ENCODE measurements at places on chromosomes 1 and 21.

DNA sequence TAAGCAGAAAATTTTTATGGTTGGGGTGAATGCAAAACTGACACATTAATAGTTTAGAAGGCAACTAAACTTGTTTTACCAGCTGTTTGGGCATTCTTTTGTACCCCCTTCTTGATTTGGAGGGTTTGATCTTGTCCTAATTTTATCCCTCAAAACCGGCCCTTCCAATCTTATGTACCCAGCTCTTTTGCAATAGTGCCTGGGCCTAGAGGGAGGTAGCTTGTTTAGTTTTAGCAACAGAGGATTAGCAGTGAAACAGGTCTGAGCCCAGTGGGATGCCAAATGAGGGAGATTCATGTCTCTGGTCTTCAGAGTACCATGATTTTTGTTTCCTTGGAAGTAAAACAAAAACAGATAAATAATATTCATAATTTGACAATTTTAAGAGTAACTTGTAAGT is 45.1 kb downstream of the CRP start:
- H3K27ac ChIP-seq, result no peak overlapping the region
- H3K4me3 ChIP-seq, result no peak overlapping the region
- no peaks in the 10 kb centered on the region for H3K27me3 ChIP-seq
- no peaks in the 10 kb centered on the region for H3K36me3 ChIP-seq
- no peak for DNase-seq

- no peak overlapping the region for H3K4me3 ChIP-seq
- peaks cover 40% of the 10 kb centered on the region for H3K27me3 ChIP-seq
- H3K4me1 ChIP-seq, result no peaks in the 10 kb centered on the region
- no peak for DNase-seq
These were observed 7.4 kb upstream of the LRRN2 start for GRCh38 chr1:204692841-204693356.

DNA sequence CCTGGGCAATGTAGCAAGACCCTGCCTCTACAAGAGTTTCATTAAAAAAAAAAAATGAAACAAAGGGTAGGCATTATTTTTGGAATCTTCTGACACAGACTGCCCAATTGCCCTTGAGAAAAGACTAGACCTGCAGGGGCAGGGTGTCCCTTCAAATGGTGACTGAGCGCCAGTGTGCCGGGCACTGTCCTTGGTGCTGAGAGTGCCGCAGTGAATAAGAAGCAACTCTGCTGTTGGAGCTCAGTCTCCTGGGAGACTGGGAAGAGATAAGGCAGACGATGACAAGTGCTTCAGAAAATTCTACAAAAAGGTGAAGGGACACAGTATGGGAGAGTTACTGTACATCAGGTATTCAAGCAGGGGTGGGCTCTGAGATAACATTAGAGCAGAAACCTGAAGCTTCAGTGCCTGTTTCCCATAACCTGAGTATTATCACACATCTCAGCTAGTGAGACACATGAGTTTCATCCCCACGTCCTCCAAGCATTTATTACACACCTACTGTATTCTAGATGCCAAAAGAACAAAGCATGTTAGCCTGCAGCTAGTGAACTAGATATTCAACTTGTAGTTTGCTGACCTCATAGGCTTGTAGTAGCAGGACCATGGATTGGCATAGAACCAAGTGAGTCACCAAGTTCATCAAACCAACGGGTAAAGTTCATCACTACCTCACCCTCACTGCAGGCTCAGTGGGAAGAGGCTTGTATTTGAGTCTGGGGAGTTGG is 18.4 kb upstream of the RPL11 start:
- peak overlapping the region; percentile 37 for H3K27ac ChIP-seq
- DNase-seq, result no peak
- H3K4me1 ChIP-seq, result no peaks in the 10 kb centered on the region
- no peaks in the 10 kb centered on the region for H3K27me3 ChIP-seq
- no peaks in the 10 kb centered on the region for H3K36me3 ChIP-seq

- no peak overlapping the region for H3K27ac ChIP-seq
- H3K27me3 ChIP-seq, result no peaks in the 10 kb centered on the region
- no peaks in the 10 kb centered on the region for H3K36me3 ChIP-seq
- no peak overlapping the region for H3K4me3 ChIP-seq
These were observed 8.9 kb downstream of the CCDC185 start for GRCh38 chr1:223401873-223402789.

DNA sequence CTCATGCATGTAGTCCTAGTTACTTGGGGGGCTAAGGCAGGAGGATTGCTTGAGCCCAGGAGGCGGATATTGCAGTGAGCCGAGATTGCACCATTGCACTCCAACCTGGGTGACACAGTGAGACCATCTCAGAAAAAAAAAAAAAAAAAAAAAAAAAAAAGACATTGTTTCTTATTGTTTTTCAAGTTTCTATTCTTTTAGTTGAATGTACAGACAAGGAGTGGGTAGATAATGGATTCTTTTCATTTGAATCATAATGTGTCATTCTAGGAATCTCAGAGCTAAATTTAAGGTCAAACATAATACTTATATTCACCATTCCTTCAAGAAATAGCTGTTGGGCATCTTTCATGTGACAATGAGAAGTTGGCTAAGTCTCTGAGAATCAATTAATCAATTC is 157.0 kb upstream of the C21orf91 start:
- no peak overlapping the region for H3K4me3 ChIP-seq
- no peaks in the 10 kb centered on the region for H3K27me3 ChIP-seq
- DNase-seq, result no peak
- H3K27ac ChIP-seq, result no peak overlapping the region
- no peaks in the 10 kb centered on the region for H3K4me1 ChIP-seq

- H3K4me1 ChIP-seq, result no peaks in the 10 kb centered on the region
- peaks cover 8% of the 10 kb centered on the region for H3K27me3 ChIP-seq
- no peak for DNase-seq
- H3K36me3 ChIP-seq, result no peaks in the 10 kb centered on the region
- H3K27ac ChIP-seq, result no peak overlapping the region
These were observed 758 bp upstream of the CNTN2 start for GRCh38 chr1:205041998-205042910.

DNA sequence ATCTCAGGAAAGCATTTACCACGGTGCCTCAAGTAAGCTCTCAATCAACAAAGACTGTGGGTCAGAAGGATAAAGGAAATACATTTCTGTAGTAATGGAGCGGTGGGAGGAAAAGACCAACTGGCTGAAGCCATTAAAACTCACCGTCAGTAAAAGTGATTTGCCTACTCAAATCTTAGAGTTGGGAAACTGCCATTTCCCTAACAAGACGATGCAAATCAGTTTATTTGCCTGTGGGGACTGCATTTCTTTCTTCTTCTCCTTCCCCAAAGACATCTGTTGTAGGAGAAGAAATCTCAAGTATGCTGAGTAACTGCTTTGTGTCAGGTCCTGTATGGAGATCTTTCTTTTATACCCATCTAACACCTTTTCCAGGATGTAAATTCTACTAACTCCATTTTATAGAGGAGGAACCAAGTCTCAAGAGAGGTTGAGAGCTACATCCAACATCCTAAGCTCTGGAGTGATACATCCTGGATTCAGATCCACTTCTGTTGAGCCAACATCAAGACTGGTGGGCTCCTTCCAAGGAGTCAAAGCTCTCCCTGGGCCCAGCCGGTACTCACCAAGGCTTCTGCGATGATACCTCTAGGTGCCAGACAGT is 219.3 kb upstream of the FGGY start:
- H3K4me3 ChIP-seq, result no peak overlapping the region
- no peak overlapping the region for H3K27ac ChIP-seq
- H3K4me1 ChIP-seq, result no peaks in the 10 kb centered on the region
- H3K27me3 ChIP-seq, result no peaks in the 10 kb centered on the region
- no peaks in the 10 kb centered on the region for H3K36me3 ChIP-seq

DNA sequence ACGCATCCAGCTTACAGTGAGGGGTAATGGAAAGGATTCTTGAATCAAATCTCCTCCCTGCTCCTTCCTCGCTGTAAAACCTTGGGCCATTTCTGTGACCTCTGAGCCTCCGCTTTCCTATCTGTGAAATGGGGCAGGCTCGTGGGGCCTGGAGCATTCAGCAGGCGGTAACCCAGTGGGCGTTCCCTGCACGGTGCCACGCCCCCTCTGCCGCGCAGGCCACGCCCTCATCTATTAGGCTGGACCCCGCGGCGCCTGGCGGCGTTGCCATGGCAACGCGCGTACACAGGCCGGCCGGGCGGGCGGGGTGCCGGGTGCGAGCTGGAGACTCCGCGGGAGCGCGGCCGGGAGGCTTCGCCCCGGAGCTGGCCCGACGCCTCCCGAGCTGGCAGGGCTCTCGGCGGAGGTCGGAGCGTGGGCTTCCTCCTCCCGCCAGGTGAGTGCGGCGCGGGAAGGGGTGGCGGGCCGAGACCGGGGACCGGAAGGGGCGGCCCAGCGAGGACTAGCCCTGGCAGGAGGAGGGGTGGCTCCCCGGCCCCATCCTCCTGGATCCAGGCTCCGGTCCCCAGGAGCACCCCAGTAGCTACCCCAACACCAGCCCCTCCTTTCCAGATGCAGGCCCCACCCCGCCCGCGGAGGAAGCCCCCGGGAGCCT is at the start of gene FHAD1:
Gene FHAD1, plus strand, starts transcription at position 264 of the 655 bp plus-strand sequence. CDS start 4,562 bp downstream, outside the sequence.
- H3K36me3 ChIP-seq, result no peaks in the 10 kb centered on the region
- no peaks in the 10 kb centered on the region for H3K27me3 ChIP-seq
- DNase-seq, result no peak
- H3K4me3 ChIP-seq, result peak within 1 kb of the TSS; percentile 72
- peaks cover 23% of the 10 kb centered on the region for H3K4me1 ChIP-seq

DNA sequence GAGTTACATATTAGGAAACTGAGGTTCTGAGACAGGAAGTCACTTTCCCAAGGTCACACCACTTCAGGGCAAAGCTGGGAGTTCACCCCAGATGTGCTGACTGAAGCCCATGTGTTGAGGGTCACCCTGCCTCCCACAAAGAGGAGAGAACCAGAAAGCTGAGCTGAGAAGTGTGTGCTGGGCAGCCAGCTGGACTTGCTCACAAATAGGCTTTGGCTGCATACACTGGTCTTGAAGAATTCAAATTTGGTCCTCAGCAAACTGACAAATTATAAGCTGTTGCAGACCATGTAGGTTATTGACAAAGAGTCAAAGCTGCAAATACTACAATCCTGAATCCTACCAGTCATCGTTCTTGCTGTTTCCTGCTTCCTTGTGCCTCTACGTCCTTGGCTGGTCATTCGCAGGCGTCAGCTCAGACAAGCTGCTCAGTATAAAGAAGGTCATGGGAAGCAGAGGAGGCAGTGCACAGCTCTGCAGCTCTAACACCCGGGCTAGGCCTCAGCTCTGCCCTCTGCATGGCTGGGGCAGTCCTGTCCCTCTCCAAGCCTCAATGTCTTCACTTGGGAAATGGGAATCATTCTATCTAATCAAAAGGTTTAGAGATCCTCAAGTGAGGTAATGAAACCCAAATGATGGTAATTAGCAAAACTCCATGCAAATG is 40.0 kb downstream of the CDCP2 start:
- no peak for DNase-seq
- H3K4me1 ChIP-seq, result no peaks in the 10 kb centered on the region
- no peak overlapping the region for H3K4me3 ChIP-seq
- H3K36me3 ChIP-seq, result no peaks in the 10 kb centered on the region
- H3K27ac ChIP-seq, result no peak overlapping the region

GRCh38 chr1:22115286-22115685 is 27.6 kb downstream of the WNT4 start:
- no peaks in the 10 kb centered on the region for H3K27me3 ChIP-seq
- no peaks in the 10 kb centered on the region for H3K36me3 ChIP-seq
- no peak overlapping the region for H3K27ac ChIP-seq

DNA sequence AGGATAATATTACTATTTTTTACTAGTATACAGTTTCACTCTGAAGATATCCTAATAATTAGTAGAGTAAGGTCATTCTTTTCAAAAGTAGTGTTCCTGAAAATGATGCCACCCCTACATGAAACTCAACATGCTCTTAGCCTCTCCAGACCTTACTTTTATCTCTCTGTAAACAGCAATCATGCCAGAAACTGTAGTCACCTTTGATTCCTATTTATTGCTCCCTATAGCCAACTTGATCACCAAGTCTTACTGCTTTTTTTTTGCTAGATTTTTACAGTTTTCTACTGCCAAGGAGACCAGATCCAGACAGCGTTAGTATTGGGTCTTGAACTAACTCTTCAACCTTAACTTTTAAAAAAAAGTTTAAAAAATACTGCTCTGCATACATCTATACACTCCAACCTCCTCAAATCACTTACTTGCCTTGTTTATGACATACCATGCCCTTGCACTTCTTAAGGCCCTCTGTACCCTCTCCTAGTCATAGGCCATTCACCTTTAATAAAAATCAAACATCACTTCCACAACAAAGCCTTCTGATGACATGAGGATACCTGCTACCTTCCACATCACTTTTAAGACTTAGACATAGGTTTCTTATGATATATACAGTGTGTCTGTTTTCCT is 36.1 kb downstream of the ZNHIT6 start:
- H3K4me1 ChIP-seq, result no peaks in the 10 kb centered on the region
- DNase-seq, result no peak
- no peak overlapping the region for H3K4me3 ChIP-seq
- H3K27ac ChIP-seq, result no peak overlapping the region

GRCh38 chr1:3467096-3468036 is 12.9 kb downstream of the ARHGEF16 start:
- H3K4me1 ChIP-seq, result peaks cover 97% of the 10 kb centered on the region
- peak overlapping the region; percentile 5 for H3K27ac ChIP-seq
- peak overlapping the region; percentile 6 for H3K4me3 ChIP-seq
- peaks cover 6% of the 10 kb centered on the region for H3K36me3 ChIP-seq

- DNase-seq, result no peak
- no peaks in the 10 kb centered on the region for H3K36me3 ChIP-seq
- H3K4me3 ChIP-seq, result no peak overlapping the region
These were observed 3.9 kb upstream of the CLSTN1 start for GRCh38 chr1:9827558-9828185.

GRCh38 chr1:92315766-92316599 is 17.1 kb downstream of the RPAP2 start:
- no peaks in the 10 kb centered on the region for H3K27me3 ChIP-seq
- no peak overlapping the region for H3K4me3 ChIP-seq
- no peak for DNase-seq
- peak overlapping the region; percentile 7 for H3K27ac ChIP-seq

DNA sequence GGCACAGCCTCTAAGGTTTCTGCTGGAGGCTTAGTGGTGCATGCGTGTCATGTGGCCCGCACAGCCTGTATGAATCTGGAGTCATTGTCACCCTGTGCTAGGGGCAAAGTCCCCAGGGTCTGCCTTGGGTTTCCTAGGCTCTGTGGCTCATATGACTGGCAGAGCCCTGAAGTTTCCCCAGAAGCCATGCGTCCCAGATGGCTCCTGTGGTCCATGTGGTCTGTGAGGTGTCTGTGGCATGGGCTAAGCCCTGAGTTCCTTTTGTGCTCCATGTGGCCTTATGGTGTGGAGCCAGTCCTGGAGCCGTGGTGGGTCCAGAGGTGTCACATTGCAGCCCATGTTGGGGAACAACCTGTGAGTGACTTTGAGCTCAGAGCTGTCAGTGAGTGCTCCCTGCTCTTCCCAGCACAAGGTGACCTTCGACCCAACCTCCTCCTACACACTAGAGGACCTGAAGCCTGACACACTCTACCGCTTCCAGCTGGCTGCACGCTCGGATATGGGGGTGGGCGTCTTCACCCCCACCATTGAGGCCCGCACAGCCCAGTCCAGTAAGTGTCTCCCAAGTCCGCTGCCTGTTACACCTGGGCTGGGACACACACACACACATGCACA is 57.8 kb upstream of the KDM4A start:
- H3K4me1 ChIP-seq, result peaks cover 5% of the 10 kb centered on the region
- DNase-seq, result no peak
- no peaks in the 10 kb centered on the region for H3K27me3 ChIP-seq
- H3K36me3 ChIP-seq, result peaks cover 97% of the 10 kb centered on the region

- H3K27me3 ChIP-seq, result no peaks in the 10 kb centered on the region
- H3K27ac ChIP-seq, result no peak overlapping the region
- H3K4me1 ChIP-seq, result no peaks in the 10 kb centered on the region
- DNase-seq, result no peak
- H3K36me3 ChIP-seq, result no peaks in the 10 kb centered on the region
These were observed 881.5 kb downstream of the LTN1 start for GRCh38 chr21:28111151-28111619.
